ENCODE measurements at places on chromosomes 11 and 22.

DNA sequence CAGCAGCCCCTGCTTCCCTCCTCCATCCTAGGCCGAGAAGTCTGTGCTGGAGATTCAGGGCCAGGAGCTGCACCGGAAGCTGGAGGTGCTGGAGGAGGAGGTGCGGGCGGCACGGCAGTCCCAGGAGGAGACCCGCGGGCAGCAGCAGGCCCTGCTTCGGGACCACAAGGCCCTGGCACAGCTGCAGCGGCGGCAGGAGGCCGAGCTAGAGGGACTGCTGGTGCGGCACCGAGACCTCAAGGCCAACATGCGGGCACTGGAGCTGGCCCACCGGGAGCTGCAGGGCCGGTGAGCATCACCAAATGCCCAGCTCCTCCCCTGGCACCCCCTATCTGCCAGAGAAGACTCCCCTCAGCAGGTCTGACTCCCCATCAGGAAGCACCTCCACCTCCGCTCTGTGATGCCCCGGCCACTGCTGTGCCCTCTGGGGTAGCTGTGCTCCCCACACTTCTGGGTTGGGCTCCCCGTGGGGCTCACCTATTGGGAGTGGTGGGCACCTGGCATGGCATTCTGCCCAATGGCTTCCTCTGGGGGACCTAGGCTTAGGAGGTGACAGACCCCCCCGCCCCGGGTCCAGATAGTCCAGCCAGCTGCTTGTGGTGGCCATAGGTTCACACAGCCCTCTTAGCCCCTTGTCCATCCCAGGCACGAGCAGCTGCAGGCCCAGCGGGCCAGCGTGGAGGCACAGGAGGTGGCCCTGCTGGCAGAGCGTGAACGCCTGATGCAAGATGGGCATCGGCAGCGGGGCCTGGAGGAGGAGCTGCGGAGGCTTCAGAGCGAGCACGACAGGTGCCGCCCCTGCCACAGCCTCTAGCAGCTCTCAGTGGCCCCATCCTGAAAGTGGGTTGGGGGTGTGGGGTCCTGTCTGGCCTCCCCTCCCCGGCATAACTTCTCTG is 6.6 kb upstream of the RPS6KA4 start:
- no peak for DNase-seq

GRCh38 chr11:13294771-13295579 is 17.4 kb downstream of the BMAL1 start:
- no peak for DNase-seq

- no peak for DNase-seq
Observed at GRCh38 chr11:69333879-69334278, 39.9 kb downstream of the MYEOV start.

DNA sequence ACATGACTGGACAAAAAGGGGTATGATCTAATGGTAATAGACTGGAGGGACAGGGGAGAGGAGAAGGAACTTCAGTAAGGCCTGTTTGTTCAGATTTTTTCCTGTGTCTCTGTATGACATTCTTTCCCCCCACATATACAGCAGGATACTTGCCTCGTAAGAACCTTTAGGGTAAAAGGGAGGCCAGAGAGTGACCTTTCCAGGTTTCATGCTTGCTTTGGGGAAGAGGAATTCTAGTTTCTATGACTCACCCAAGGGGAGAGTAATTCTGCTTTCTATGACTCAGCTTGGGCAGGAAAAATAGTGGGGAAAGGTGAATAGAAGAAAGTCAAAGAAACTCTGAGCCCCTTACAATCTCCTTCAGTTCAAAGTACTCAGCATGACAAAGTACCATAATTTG is 457.0 kb downstream of the DLG2 start:
- peak; percentile 69 for DNase-seq

DNA sequence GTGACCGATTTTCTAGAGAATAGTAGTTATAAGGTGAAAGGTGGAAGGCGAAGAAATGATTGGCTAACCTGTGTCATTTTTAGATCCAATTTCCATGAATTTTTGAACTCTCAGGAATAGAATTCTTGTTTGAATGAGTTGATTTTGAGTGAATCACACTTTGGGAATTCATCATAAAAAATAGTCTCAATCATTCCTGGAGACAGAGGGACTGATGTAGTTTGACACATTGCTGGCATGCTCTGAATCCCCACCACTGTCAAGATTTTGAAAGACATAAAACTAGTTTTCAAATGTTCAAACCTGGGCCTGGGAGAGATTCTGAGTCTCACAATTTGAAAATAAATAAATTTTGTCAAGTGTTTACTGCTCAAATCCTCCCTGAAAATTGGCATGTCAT is 861.4 kb upstream of the RAG2 start:
- no peak for DNase-seq
